ELR (cell line): ENCODE measurements at places on chromosomes 12 and 14.

DNA sequence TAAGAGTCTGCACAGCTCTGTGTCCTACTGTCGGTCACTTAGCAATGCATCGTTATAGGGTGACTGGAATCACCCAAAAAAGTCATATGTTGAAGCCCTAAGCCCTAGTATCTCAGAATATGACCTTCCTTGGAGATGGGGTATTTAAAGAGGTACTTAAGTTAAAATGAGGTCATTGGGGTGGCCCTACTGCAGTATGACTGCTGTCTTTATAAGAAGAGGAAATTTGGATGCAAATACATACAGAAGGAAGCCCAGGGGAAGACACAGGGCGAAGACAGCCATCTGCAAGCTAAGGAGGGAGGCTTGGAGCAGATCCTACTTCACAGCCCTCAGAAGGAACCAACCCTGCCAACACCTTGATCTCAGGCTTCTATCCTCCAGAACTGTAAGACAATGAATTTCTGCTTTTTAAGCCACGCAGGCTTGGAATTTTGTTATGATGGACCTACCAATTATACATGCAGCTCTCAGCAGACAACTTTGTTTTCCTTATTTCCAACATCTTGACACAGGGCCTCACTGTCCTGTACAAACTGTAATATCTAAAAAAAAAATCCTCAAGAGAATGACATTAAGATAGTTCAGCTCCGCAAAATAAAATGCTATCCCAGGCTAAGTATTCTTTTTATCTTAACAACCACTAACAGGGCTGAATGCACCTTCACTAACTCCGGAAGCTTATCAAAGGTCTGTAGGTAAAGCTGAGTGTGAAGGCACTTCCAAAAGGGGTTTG lies 40.4 kb downstream of the ZFP36L1 start:
- no peak for DNase-seq

- DNase-seq = no peak
These were observed 155.4 kb upstream of the FAR2 start for GRCh38 chr12:28993720-28994119.

GRCh38 chr12:96350982-96351381 lies 49.3 kb downstream of the CDK17 start:
- peak; percentile 34 for DNase-seq

- DNase-seq = peak; percentile 62
These were observed 37.1 kb downstream of the NID2 start for GRCh38 chr14:52031781-52032180.

DNA sequence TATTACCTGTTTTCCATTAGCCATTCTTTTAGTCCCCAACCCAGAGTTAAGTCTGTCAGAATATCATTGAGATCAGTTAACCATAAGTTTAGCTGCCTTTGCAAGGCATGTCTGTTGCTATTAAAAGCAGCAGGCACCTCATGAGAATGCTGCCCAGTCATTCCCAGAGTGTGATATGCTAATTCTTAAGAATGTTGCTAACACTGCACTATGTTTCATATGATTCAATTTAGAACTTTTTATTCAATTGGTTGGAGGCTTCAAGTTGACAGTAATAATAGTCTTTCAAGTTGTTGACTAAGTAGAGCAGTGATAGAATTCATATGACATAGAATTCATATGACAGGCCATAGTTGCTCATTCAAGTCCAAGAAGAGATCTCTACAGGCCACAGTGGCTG lies 292.3 kb downstream of the FUT8 start:
- DNase-seq = no peak

- DNase-seq = peak; percentile 92
These were observed 16.0 kb upstream of the SELPLG start for GRCh38 chr12:108649669-108650068.

- no peak for DNase-seq
These were observed 3.7 kb upstream of the HOXC12 start for GRCh38 chr12:53950789-53951576.

DNA sequence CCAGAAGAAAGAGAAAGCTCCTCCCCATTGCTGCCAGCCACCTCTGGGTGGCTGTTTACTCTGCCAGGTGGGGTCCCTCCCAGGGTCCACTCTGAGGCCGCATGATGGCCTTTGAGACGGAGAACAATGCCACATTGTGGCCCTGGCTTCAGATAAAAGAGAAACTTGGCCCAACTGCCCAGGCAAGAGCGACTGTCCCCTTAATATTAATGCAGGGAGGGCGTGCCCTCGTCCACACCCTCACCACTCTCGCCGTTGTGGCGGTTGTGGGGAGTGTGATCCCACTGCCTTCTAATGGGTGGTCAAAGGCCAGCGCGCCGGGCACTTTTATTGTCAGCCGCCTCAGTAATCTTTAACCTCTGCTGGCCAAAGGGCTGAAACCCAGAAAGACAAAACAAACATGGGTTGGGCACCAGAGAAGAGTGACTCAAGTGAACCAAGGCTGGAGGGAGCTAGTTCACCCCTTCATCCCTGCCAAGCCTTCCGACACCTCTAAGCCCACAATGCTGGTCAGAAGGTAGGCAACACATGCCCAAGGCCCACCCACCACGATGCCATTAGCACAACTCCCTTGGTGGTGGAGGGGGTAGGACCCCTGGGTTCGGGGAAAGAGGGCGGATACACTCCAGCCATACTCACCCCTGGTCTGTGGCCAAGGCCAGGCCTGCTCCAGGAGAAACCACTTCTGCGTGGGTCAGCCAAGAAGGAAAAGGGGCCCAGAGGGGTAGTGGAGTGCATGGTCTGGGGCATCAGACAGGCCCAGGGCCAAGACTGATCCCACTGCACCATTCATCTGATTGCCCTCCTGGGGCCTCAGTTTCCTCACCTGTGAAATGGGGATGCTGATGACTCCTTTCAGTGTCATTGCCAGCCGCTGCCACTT lies 44.5 kb upstream of the BCL11B start:
- no peak for DNase-seq

DNA sequence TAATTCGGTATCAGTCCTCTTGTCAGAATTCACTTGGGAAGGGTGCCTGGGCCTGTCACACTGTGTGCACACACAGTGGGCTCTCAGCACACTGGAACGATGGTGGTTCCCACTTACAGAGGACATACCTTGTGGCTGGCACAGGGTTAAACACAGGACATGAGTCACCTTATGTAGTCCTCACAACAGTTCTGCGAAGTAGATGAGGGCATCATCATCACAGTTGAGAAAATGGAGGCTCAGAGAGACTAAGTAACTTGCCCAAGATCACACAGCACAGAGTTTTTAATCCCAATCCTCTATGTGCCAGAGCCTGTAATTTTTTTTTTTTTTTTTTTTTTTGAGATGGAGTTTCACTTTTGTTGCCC lies 90.7 kb downstream of the NINJ2 start:
- DNase-seq = peak; percentile 55

DNA sequence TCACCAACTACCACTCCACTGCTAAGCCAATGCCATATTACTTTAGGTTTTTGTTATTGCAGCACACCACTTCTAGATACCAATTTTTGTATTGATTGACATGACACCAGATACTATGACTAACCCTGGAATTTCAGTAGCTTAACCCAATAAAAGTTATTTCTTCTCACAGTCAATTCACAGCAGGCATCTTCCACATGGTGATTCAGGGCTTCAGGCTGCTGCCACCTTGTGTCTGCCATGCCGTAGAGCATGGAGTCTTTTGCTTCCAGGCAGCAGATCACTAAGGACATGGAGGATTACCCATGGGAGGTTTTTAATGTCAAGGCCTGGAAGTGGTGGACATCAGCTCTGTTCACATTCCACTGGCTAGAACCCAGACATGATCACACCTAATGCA lies 56.4 kb upstream of the LTA4H start:
- peak; percentile 38 for DNase-seq

DNA sequence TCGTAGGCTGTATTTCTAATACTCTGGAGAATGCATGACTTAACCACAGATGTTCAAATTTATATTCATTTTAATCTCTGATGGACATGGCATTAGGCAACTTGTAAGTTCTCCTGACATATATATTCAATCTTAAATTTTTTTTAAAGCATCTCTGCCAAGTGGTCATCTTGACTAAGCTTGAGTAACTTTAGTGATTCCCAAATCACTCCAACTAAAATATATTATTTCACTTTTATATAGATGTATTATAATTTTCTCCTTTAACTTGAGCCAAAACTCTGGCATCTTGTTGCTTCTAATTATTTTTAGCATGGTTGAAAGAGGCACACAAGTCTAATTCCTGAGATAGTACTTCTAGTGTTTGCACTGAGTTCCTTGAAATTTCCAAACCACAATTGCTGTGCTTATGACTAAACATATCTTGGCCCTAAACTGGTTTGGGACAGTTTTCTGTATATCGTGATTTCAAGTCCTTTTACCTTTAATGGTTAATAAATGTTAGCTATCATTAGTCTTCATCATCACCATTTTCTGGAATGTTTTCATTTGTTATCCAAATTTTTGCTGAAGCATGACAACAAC lies 8.4 kb downstream of the LRFN5 start:
- no peak for DNase-seq

- DNase-seq = no peak
These were observed 117.5 kb downstream of the VRK1 start for GRCh38 chr14:96914571-96915128.

DNA sequence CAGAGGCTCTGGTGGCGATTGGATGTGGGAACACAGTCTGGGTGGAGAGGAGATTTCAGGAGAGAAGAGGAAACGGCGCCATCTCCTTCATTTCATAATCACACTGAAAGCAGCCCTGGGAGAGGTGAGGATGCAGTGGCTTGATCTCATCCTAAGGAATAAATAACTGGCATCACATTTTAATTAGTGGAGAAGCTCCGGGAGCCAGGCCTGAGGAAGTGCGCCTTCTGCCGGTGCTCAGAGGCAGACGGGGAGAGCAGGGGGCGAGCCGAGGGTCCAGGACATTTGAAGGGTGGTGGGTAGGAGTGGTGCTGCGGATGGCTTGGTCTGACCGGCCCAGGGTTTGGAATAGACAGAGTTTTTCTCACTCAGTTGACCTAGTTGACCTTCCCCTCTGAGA lies 265.0 kb downstream of the CACNA1C start:
- DNase-seq = no peak

DNA sequence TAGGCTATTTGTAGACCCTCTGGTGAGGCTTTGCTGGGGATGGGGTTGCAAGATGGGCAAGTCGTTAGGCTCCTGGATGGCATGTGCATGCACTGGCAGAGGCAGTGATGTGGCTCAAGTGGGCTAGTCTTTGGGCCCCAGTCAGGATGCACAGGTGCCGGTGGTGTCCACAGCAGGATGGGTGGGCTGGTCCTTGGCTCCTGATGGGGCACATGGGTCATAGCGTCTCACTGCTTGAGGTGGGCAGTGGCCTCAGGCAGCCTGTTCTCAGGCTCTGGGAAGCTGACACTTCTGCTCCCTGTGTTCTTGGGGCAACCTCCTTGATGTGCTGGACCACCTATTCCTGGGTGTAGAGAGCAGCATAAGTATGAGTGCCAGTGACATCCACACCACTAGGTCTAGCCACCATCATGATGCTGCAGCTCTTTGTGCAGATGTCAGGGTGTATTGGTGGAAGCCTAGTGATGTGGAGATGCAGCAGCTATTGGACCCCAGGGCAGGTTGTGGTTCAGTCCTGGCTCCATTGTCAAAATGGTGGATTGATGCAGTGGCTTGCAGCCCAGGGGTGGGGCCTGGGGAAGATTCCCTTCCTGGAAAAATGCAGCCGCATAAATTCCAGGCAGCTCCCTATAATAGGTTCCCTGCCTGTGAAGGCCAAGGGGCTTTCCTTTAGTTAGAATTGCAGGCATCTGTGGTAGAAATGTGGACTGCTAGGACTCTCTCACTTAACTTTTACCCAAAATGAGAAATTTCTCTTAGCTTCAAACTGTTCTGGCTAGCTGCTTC lies 742.5 kb upstream of the MDGA2 start:
- no peak for DNase-seq

DNA sequence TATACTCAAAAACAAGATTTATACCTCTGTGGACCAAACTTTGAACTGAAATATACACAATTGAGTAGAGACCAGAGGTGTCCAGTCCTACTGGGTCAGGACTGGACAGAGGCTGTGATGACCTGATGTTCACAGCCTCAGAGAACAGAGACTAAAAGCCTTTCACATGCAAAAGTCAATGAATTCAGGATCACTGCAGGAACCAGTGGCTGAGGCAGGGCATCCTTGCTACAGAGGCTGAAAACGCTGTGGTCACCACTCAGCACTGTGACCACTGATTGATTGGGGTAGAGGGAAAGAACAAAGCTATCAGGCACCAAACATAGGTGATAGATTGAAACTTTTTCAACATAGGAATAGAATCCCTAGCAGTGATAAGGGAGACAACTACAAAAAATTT lies 25.1 kb downstream of the GRIP1 start:
- DNase-seq = no peak

- no peak for DNase-seq
These were observed 21.9 kb downstream of the PIGH start for GRCh38 chr14:67577909-67578749.

DNA sequence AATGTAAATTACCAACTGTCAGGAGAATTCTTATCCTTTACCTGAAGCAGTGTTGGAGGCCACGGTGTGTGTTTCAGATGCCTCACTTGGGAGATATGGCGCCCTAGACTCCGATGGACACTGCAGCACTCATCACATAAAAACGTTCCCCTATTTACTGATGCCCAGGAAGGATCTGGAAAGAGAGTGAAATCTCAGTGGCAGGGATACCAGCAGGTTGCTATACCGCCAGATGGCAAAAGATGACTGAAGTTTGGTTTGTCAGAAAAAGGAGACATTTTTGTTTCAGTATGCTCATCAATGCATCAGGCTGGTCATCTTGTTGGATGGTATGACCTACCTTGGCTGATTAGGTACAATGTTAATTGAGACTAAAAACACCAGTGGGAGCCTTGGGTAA lies 4.6 kb downstream of the GIT2 start:
- DNase-seq = no peak

DNA sequence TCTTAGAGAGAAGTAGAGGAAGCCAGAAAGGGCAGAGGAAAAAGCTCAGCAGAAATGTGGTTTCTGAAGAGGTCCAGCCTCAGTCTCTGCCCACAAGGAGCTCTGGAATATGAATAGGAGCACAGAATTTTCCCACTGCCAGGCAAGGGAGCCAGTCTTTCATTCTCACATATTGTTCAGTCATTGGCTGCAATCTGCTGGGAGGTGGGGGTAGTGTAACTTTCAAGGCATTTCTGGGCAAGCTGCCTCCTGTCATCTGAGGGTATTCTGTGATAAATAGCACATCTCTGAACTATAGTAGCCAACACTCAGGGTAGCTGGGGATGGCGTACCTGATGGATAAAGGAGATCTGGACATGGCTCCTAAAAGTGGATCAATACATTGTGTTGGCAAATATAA lies 127.2 kb downstream of the LRRK2 start:
- DNase-seq = no peak

DNA sequence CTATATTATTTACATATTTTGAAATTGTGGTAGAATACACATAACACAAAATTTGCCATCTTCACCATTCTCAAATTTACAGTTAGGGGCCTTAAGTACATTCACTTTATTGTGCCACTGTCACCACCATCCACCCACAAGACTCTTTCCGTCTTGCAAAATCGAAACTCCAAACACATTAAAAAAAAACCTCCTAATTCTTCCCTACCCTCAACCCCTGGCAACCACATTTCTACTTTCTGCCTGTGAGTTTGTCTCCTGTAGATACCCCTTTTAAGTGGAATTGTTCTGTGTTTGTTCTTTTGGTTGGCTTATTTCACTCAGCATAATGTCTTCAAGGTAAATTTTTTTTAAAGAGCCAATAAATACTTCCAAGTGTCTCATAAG lies 31.6 kb upstream of the AMIGO2 start:
- DNase-seq = no peak
